ENCODE measurements at places on chromosomes 12 and 14.

- DNase-seq, result no peak
Observed at GRCh38 chr12:1197264-1198018, 206.4 kb downstream of the ERC1 start.

DNA sequence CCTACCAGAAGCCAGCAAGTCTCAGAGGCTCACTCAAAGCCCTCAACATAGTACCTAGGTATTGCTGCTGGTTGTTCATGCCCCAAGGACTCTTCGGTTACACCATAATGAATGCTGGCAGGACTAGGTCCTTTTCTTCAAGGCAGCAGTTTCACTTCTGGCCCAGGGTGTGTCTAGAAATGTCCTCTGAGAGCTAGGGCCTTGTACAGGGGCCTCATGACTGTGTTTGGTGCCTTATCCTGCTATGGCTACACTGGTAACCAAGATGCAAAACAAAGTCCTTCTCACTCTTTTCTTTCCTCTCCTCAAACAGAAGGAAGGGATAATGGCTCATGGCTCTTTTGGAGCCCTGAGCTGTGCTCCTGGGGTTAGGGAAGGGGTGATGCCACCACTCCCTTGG lies 15.2 kb upstream of the PTPRO start:
- no peak for DNase-seq

DNA sequence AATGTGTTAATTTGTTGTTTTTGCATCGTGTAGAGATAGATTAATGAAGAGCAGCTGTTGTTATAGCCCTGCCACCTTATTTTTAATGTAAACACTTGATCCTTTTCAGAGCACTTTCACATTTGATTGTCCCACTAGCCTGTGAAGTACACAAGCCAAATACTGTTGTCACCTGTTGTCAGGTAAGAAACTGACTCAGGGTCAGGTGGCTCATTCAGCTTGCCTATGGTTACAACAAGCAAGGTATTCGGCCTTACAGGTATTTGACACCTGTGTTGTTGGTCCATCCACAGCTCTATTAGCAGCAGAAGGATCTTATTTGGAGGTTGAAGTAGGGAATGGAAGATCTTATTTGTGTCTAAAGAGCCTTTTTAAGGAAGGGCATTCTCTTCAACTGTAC lies 108.9 kb downstream of the GPR135 start:
- no peak for DNase-seq

DNA sequence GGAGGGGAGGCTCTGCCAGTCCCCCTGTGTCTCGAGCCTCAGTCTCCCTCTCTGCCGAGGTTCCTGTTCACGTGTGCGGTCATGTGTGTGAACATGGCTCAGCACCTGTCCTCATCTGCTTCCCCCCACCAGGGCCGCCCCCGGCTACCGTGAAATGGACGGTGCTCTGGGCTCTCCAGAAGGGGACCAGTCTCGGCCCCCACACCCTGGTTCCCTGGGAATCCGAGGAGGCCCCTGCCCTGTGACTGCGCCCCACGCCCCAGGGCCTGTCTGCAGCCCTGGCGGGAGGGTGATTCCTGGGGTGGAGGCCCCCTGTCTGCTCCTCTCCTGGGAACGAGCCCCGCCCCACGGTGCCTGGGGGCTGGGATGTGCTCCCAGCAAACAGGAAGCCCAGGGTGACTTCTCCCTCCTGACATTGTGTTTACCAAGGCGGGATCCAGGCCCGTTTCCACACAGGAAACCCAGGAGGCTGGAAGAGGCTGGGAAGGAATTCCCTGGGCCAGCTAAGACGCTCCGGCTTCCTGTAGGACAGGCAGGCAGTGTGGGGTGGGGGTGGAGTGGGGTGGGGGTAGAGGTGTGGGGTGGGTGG lies 46.6 kb downstream of the KIF26A start:
- no peak for DNase-seq

DNA sequence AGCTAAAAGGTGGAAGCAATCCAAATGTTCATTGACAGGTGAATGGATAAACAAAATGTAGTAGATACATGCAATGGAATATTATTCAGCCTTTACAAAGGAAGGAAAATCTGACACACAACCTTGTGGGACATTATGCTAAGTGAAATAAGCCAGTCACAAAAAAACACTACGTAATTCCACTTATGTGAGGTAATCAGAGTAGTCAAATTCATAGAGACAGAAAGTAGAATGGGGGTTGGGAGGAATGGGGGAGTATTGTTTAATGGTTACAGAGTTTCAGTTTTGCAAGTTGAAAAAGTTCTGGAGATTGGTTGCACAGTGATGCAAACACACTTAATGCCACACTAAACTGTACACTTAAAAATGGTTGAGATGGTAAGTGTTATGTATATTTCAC lies 62.8 kb downstream of the LIN52 start:
- no peak for DNase-seq

All from D721Med (cell line).